Stimulated activated CD8-positive, alpha-beta memory T cell treated with anti-CD3 and anti-CD28 coated beads, Interleukin-15, amount 100 ng/mL, for 48 hours (primary cell): ENCODE measurements at places on chromosomes 12 and 14.

DNA sequence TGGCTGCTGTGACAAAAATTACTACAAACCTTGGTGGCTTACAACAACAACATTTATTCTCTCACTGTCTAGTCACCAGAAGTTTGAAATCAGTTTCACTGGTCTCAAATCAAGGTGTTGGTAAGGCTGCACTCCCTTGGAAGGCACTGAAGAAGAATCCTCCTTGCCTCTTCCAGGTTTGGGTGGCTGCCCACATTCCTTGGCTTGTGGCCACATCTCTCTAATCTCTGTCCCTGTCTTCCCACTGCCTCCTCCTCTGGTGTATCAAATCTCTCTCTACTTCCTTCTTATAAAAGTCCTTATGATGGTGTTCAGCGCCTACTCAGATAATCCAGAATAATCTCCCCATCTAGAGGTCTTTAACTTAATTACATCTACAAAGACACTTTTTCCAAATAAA is 31.0 kb downstream of the PLCZ1 start:
- DNase-seq = no peak

GRCh38 chr12:124075841-124076240 is 102.8 kb downstream of the ZNF664 start:
- no peak for DNase-seq

DNA sequence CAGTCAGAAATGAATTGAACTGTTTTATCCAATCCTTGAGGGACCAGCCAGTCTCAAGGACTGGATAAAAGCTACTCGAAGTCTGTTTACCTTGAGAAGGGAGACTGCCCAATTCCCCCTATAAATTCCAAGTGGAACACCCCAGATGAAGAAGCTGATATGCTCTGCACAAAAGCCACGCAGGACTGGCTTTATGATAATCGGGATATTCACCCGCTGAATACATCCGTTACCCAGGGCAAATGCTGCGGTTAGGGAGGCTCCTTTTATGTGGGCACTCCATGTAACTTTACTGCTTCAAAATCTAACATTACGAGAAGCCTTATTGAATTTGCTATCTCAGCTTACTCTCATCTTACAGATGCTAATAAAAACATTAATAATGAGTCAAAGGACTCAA is 119.1 kb downstream of the DENND5B start:
- no peak for DNase-seq

DNA sequence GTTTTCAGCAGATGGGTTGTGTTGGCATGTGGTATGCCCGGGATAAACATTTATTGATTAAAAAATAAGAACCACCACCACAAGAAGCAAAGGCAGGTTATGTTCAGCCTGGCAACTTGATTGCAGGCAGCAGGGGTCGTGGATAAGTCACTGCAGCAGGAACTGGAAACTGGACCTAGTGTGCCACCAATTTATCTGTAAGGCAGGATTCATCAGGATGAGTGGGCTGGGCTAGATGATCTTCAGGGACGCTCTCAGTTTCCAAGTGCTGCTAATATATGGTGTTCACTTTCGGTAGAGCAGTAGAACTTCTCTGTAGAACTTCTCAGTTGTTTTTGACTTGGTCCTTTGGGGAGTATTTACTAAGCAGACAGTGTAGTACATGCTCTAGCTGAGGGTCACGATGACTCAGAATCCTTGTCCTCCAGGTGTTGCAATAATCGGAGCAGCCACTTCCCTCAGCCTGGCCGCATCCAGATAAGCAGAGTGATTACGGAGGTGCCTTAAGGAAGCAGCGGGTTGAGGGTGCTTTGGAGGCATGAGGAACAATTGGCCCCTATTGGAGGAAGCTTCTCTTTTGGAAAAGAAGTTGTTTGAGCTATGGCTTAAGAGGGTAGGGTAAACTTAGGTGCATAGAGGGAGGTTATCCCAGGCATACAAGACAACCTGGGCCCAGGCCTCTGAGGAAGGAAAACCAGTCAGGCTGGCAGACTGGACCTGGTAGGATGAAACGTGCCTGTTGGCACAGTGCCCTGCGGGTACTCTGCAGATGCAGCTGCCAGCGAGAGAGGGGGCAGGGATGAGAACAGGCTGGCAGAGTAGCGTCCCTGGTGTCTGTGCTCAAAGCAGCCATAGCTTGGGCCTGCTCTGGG is 104.0 kb downstream of the GPR135 start:
- no peak for DNase-seq

DNA sequence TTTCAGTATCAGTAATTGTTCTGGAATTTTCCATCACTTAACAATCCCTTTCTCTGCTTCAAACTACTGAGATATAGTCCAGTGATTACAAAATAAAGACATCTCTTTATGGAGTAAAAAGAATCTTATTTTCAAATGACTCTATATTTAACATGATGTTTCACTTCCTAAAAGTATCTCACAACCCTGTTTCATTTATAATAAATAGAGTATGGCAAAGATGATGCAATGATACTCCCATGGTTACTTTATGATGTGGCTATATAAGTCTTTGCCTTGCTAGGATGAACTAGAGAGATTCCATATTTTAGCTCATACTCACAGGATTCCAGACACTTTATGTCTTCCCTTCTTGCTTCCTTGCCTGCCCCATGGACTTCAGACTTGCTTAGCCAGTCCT is 953.5 kb upstream of the MDGA2 start:
- DNase-seq = no peak

DNA sequence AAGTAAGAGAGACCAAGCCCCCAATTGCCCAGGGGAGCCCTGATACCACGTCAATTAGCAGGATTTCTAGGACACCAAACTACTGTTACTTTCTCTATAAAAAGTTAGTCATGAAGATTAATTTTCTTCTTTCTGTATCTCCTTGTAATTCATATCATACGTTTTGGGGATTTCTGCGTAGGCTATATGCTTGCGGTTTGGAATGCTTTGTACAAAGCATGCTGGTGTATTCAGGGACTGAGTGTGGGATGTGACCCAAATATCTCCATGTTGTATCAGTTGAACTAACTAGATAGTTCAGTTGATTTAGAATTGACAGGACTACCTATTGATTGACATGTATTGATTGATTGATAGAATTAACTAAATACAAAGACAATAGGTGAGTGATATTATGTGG is 7.7 kb downstream of the GPR33 start:
- DNase-seq = no peak

DNA sequence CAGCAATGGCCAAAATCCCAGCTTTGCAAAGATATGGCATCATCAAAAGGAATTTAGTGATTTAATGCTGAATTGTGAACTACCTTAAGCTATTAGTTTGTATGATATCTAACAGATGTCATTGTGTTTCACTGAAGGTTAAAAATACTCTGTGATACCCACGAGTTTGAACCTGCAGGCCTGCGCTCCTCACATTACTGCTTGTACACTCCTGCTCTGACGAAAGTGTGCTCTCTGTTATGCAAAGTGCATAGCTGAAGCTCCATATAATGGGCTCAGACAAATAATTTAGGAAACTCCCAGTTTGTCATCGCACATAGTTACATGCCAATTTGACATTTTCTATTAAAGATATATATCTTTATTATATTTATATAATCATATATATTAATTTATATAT is 52.2 kb downstream of the SPPL3 start:
- DNase-seq = no peak

DNA sequence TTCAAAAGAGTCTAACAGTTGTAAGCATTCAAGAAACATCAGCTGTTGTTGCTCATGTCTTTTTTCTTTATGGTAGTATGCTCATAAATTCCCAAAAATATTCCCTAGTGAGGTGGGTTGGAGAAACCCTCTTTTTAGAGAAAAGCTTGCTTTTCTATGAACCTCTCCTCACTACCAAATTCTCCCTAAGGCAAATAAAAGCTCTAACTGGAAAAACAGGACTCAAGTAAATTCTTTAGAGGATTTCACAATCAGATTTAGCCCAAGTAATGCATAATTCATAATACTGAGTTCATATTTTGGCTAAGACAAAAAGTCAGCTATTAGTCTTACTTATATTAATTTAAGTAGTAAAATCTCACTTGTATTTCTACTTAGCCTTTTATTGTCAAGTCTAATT is 59.1 kb downstream of the DIO2 start:
- DNase-seq = no peak

DNA sequence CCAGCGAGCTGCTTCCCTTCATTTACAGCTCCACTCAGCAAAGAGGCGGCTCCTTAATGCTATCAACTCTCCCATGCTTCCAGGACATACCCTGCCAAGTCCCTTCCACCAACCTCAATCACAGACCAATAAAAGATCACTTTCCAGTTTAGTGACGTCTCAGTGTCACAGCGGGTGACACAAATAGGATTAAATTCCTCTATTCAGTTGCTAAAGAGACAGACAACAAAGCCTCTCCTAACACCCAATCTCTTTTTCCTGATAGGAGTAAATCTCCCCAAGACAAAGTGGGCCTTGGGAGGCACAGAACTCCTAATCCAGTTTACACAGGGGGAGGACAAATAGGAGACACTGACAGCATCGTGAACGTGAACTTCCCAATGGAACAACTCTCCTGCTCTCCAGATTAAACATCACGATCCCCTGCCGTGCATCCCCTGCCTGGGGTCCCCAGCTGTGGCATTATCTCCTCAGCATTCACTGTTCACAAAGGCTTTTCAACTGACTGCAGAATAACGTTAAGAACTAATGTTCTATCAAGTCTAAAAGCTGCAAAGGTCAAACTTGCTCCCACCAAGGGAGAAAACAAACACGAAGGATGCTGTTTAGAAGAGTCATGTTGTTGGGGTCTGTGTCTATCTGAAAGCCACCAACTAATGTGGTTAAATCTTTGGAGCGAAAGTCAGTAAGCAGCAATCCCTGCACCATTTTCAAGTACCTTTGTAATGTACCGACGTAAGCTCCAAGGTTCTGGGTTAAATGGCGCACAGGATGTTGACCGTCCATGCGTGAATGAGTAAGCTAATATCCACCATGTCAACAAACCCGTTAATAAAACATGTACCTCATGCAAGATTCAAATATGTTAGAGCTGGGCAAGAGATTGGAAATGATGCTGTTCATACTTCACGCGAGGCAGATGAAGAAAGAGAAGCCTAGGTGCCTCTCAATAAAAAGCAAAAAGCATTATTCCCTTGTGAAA is 31.5 kb downstream of the TMEM132D start:
- DNase-seq = no peak

DNA sequence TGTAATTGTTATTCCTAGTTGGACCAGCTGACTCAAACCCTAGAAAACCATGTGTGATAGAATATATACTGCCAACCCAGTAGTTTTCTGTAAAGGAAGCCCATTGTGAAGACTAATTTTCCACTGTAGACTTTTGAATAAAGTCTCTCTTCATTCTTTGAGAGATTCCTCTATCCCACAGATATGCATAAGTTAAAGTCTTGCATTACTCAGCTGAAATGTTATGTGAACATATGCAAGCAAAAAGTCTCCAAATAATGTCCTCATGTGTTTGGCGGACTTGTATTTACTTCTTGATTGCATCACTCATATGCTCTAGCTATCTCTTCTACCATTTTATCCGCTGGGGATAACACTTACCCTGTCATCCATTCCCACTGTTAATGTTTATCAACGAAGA is 35.1 kb upstream of the OTOGL start:
- DNase-seq = no peak

DNA sequence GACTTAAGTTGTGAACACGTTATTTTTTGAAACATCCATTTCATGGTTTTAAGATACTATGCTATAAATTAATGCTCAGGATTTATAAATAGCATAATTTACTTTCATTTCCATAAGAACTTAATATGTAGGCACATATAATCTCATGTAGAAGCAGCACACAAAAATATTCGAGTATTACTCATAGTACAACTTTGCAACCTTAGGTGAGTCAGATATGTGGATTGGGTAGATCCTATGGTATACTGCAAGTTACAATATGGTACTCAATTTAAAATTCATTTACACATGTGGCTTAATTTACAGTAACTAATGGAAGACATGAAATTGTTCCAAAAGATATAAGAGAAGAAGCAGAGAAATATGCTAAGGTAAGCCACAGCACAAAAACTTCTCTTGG is 26.0 kb downstream of the PSMA3 start:
- DNase-seq = no peak

GRCh38 chr14:73467377-73467776 is 9.0 kb upstream of the NUMB start:
- peak; percentile 75 for DNase-seq

- DNase-seq = no peak
These were observed 465.5 kb downstream of the PDZRN4 start for GRCh38 chr12:41653386-41654326.

DNA sequence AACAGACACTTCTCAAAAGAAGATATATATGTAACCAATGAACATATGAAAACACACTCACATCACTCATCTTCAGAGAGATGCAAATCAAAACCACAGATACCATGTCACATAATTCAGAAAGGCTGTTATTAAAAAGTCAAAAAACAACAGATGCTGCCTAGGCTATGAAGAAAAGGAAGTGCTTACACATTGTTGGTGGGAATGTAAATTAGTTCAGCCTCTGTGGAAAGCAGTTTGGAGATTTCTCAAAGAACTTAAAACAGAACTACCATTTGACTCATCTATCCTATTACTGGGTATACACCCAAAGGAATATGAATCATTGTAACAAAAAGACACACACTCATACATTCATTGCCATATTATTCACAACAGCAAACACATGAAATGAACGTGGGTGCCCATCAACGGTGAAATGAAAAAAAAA is 35.1 kb downstream of the EIF2S3B start:
- no peak for DNase-seq

DNA sequence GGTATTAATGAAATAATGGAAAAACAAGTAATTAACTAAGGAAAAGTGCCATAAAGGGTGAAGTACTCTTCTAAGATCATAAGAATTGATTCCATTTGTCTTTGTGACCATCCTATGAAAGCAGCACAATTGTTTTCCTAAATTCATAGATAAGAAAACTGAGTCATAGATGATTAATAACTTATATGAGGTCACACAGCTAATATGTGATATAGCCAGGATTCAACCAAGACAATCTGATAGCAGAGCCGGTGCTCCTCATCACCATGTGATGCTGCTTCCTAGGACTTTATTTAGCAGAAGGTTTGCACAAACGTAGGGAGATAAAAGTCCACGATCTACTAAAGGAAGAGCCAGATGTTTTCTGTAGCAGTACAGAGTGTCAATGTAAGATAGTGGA is 181.5 kb upstream of the SYT1 start:
- DNase-seq = no peak

DNA sequence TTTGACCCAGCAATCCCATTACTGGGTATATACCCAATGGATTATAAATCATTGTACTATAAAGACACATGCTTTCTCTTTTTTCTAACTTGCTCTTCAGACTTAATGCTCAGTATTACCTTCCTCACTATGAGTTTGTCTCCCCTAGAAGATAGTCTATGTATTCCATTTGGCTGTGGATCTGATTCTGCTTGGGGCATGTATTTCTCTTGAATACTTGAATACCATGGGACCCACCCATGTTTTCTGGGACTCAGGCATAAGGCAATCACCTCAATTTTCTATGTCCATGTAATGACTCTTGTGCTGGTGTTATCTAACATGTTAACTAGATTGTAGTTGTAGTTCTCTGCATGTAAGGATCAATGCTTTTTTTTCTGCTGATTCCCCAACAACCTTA is 70.4 kb upstream of the PPM1H start:
- DNase-seq = no peak

- DNase-seq = no peak
These were observed 742.2 kb downstream of the VRK1 start for GRCh38 chr14:97539411-97539795.

- no peak for DNase-seq
These were observed 5.1 kb upstream of the NKX2-1 start for GRCh38 chr14:36524874-36525745.

GRCh38 chr12:117023998-117024960 is 74.9 kb downstream of the TESC start:
- no peak for DNase-seq

- DNase-seq = no peak
These were observed 28.1 kb upstream of the CNOT2 start for GRCh38 chr12:70214972-70215617.

- DNase-seq = no peak
These were observed 7.6 kb downstream of the EVL start for GRCh38 chr14:100072783-100073346.
